ENCODE measurements at places on chromosomes 3 and 15. TPM values are rescaled to one million over a fixed set of nuclear protein-coding genes. Genes with fewer than 3 reads are reported as not detected.

GRCh38 chr15:35141743-35142471 is 56.8 kb upstream of the NANOGP8 start:
- H3K36me3 ChIP-seq = no peaks in the 10 kb centered on the region
- H3K4me3 ChIP-seq = no peak overlapping the region
- no peak overlapping the region for H3K27ac ChIP-seq
- no peaks in the 10 kb centered on the region for H3K27me3 ChIP-seq

- peaks cover 10% of the 10 kb centered on the region for H3K36me3 ChIP-seq
- H3K27me3 ChIP-seq = no peaks in the 10 kb centered on the region
- peaks cover 26% of the 10 kb centered on the region for H3K4me1 ChIP-seq
- no peak for DNase-seq
These were observed 38.9 kb upstream of the TPRG1 start for GRCh38 chr3:189132839-189133238.

GRCh38 chr3:56622381-56622780 is 60.7 kb downstream of the TASOR start:
- no peak overlapping the region for H3K4me3 ChIP-seq
- DNase-seq = no peak
- H3K27ac ChIP-seq = no peak overlapping the region
- H3K27me3 ChIP-seq = no peaks in the 10 kb centered on the region
- H3K36me3 ChIP-seq = peaks cover 72% of the 10 kb centered on the region

- H3K4me3 ChIP-seq = peak overlapping the region; percentile 42
- peak; percentile 92 for DNase-seq
- H3K27ac ChIP-seq = peak overlapping the region; percentile 65
- no peaks in the 10 kb centered on the region for H3K27me3 ChIP-seq
These were observed 403.4 kb upstream of the SUCLG2 start for GRCh38 chr3:68057637-68058320.

DNA sequence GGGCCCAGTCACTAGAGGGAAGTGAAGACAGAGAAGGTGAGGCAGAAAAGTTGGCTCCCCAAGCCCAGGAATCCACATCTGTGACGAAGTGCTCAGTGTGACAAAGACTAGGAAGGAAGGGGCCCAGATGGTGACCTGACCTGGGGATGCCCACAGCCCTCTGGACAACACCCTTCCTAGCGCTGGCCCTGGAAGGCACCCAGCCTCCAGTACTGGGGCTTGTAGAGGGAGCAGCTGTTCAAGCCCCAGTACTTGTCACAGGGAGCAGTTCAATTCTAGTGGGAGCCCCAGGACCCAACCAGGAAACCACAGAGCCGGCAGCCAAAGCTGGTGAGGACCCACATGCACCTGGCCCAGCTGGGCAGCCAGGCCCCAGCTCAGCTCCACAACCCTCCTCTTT is 190.8 kb downstream of the XXYLT1 start:
- no peak overlapping the region for H3K27ac ChIP-seq
- H3K4me1 ChIP-seq = no peaks in the 10 kb centered on the region
- no peak for DNase-seq
- no peak overlapping the region for H3K4me3 ChIP-seq
- H3K27me3 ChIP-seq = no peaks in the 10 kb centered on the region
- no peaks in the 10 kb centered on the region for H3K36me3 ChIP-seq

GRCh38 chr15:101001796-101002195 is 82.6 kb downstream of the LRRK1 start:
- H3K4me1 ChIP-seq = no peaks in the 10 kb centered on the region
- H3K27ac ChIP-seq = no peak overlapping the region
- H3K36me3 ChIP-seq = no peaks in the 10 kb centered on the region
- DNase-seq = no peak

- H3K27ac ChIP-seq = no peak overlapping the region
- H3K27me3 ChIP-seq = peaks cover 7% of the 10 kb centered on the region
- no peaks in the 10 kb centered on the region for H3K36me3 ChIP-seq
- DNase-seq = no peak
- no peak overlapping the region for H3K4me3 ChIP-seq
These were observed 5.2 kb upstream of the RLBP1 start for GRCh38 chr15:89226359-89227221.

DNA sequence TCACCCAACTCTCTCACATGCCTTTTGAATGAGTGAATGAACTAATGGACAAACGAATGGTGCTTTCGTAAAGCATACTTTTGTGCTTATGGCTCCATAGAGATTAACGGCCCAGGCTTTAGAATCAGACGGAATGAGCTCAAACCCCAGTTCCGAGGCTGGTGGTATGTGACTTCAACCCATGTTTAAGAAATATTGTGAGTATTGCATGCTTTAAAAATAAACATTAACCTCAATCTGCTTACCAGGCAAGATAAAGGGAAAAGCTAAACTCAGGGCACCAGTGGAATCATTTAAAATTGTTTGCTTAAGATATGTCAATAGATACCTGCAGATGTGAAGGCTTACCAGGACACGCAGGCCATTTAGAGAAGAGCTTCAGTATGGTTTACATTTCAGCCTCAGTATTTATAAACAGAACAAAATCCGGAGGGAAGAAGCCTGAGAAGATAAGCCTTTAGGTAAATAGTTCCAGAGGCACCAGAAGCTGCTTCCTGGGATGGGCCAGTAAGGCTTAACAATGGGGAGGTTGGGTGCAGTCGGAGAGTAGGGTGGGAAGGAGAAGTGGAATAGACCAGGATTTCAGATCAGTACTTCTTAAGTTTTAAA is 186.4 kb downstream of the ADAMTS9 start:
- no peak overlapping the region for H3K27ac ChIP-seq
- no peak overlapping the region for H3K4me3 ChIP-seq
- no peak for DNase-seq
- no peaks in the 10 kb centered on the region for H3K36me3 ChIP-seq
- peaks cover 7% of the 10 kb centered on the region for H3K4me1 ChIP-seq

The GRM7 gene
- total RNA-seq = not detected

The GOLGA8N gene
- total RNA-seq = 4.1 TPM

The SPINK8 gene
- not detected for total RNA-seq

The ISLR2 gene
- total RNA-seq = not detected

The TIPARP gene
- total RNA-seq = 18.7 TPM

The RASGRP1 gene
- 94.7 TPM for total RNA-seq

Measured in activated CD4-positive, alpha-beta T cell treated with anti-CD3 and anti-CD28 coated beads, Interleukin-2, amount 10 ng/mL, durations not matched to agents 24 days and 14 days (primary cell).